ENCODE measurements at places on chromosomes 2 and 18. TPM values are rescaled to one million over a fixed set of nuclear protein-coding genes. Genes with fewer than 3 reads are reported as not detected.

TFPI gene
- not detected for total RNA-seq

DNA sequence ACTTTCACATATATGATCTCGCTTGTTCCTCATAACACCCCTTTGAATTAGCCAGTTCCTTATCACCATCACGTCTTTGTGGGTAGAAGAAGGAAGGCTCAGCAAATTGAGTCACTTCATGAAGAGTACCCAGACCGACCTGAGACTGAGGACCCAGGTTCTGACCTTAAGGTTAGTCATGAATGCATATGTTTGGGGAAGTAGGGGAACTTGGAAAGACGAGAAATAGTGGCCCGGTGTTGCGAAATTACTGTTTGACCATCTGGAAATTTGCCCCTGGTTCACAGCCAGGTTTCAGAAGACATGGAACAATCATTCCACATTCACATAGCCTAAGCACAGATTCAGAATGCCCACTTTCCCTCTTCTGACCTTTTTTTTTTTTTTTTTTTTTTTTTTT, 59.8 kb downstream of the MEIS1 start:
- no peaks in the 10 kb centered on the region for H3K27me3 ChIP-seq
- no peaks in the 10 kb centered on the region for H3K36me3 ChIP-seq
- no peak overlapping the region for H3K27ac ChIP-seq
- H3K4me3 ChIP-seq, result no peak overlapping the region
- DNase-seq, result no peak
- no peaks in the 10 kb centered on the region for H3K4me1 ChIP-seq

- no peak overlapping the region for H3K27ac ChIP-seq
- no peaks in the 10 kb centered on the region for H3K36me3 ChIP-seq
- H3K4me3 ChIP-seq, result no peak overlapping the region
- DNase-seq, result no peak
- H3K4me1 ChIP-seq, result peaks cover 13% of the 10 kb centered on the region
Observed at GRCh38 chr2:10272464-10272863, 30.2 kb upstream of the HPCAL1 start.

- no peaks in the 10 kb centered on the region for H3K36me3 ChIP-seq
- no peak overlapping the region for H3K4me3 ChIP-seq
- H3K27ac ChIP-seq, result no peak overlapping the region
- no peak for DNase-seq
- H3K27me3 ChIP-seq, result peaks cover 6% of the 10 kb centered on the region
Observed at GRCh38 chr2:205358351-205358815, 323.9 kb upstream of the NRP2 start.

IL1R1 gene
- total RNA-seq, result 20.4 TPM

LYPD1 gene
- not detected for total RNA-seq

LRRTM4 gene
- total RNA-seq, result not detected
